ENCODE measurements at places on chromosomes 6 and 20. TPM values are rescaled to one million over a fixed set of nuclear protein-coding genes. Genes with fewer than 3 reads are reported as not detected.

The LKAAEAR1 gene
- total RNA-seq = not detected

The SEMG1 gene
- total RNA-seq = not detected

The BANF2 gene
- total RNA-seq = not detected

The UTRN gene
- 115 TPM for total RNA-seq

The VWA7 gene
- total RNA-seq = 0.23 TPM

The SLC17A9 gene
- 2.5 TPM for total RNA-seq

The HLA-F gene
- 19.8 TPM for total RNA-seq

The PRL gene
- not detected for total RNA-seq

The SLC24A3 gene
- 0.15 TPM for total RNA-seq

The MEP1A gene
- total RNA-seq = not detected

The KIAA1755 gene
- total RNA-seq = 0.59 TPM

The EYS gene
- under 0.01 TPM for total RNA-seq

The TSPYL4 gene
- total RNA-seq = 14.4 TPM

The THBD gene
- total RNA-seq = 27.5 TPM

The ZC2HC1B gene
- not detected for total RNA-seq

The SERINC1 gene
- total RNA-seq = 402 TPM

The SUMO4 gene
- total RNA-seq = 0.70 TPM

The L3MBTL1 gene
- 4.4 TPM for total RNA-seq

The NNAT gene
- total RNA-seq = 0.23 TPM

Measured in smooth muscle cell of the coronary artery (primary cell).